ENCODE measurements at places on chromosomes 11 and 22.

DNA sequence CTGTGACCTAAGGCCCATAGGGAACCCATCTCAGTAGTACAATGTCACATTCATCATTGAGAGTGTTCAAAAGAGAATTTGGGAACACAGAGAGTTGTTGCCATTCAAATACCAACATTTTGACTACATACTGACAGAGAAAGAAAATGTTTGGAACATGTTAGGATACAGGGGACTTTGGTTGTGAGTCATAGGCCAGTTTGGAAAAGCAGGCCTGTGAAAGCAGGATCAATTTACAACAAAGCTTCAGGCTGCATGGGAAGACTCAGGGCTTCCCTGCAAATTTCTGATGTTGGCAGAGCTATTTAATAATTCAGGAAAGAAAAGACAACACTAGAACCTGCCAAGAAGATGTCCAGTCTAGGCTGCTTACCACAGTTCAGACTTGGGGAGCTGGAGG, 374 bp downstream of the NLRP10 start:
- DNase-seq = no peak

- no peak for DNase-seq
These were observed 67.3 kb downstream of the IMMP1L start for GRCh38 chr11:31442086-31442485.

DNA sequence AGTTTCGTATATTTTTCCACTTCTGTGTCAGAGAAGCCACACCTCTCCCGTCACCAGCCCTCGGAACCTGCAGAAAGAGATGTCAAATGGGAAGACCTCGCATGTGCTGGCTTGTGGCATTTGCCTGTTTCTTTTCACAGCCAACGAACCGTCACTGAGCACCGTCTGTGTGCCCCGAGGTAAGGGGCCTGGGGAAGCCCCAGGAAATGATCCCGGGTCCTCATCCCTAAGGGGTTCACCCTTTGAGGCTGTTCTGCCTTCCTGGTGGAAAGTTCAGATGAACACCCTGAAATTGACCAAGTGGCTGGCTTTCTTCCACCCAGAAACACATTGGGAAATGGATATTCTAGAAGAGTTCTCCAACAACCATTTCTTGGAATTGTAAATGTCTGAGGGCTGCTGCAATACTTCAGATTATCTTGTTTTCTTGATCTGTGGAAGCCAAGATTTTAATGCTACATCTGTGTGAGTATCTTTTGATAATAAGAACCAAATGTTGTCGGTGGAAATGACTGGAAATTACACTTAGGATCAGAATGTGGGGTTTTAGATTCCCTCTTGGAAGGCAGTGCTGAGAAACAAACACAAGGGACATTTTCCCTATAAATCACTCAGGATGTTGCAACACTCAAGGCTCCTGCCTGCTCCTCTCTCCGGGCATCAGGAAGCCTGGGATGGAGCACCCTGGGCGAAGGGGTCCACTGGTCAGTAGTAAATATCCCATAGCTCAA, 37.6 kb downstream of the RIBC2 start:
- peak; percentile 36 for DNase-seq

GRCh38 chr11:34214961-34215805, 109.8 kb downstream of the NAT10 start:
- DNase-seq = no peak

GRCh38 chr11:16928044-16928443, 86.2 kb downstream of the PLEKHA7 start:
- no peak for DNase-seq

DNA sequence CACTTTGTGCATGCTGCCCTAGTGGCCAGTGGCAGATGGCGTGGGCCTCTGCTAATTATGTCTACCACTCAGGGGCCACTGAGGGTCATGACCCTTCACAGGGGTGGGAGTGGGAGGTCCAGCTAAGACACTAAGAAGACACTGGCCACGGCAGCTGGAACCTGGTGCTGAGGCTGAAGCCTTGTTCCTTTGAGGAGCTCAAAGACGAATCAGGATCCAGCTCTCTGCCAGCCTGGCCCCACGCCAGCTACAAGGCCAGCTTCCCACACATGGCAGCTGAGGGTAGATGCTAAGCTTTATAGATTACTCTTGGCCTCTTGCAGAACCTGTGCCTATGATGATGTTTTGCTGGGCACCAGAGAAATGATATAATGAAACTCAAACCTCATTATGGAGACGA, 226.3 kb downstream of the DSCAML1 start:
- DNase-seq = no peak

DNA sequence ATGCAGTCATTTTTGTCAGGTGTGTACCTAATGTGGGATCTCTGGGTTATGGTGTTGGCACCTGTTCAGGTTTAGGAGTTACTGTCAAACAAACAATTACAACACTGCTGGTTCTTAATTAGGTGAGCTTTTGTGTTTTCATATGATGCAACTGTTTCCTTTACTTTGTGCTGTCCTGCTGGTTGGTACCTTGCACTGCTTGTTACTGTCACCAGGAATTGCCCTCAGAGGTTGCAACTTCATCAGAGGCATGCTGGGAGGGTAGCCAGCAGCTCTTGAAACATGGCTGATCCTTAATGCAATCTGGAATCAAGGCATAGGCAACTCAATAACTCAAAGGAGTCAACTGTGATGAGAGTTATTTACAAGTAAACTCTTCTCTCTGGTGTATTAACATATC, 400.3 kb downstream of the MIAT start:
- no peak for DNase-seq

- no peak for DNase-seq
These were observed 64.4 kb downstream of the MYH9 start for GRCh38 chr22:36323182-36323854.

- no peak for DNase-seq
These were observed 15.6 kb downstream of the TMEM184B start for GRCh38 chr22:38257181-38257580.

DNA sequence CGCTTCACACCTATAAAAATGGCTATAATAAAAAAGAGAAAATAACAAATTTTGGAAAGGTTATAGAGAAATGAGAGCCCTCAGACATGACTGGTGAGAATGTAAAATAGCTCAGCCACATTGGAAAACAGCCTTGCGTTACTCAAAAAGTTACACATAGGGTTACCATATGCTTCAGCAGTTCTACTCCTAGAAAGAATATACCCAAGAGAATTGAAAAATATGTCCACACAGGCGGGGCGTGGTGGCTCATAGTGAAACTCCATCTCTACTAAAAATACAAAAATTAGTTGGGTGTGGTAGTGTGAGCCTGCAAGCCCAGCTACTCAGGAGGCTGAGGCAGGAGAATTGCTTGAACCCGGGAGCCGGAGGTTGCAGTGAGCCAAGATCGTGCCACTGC, 7.6 kb upstream of the JHY start:
- DNase-seq = no peak

GRCh38 chr22:25109878-25110595, 89.6 kb upstream of the CRYBB3 start:
- DNase-seq = no peak

- peak; percentile 66 for DNase-seq
These were observed 348.0 kb downstream of the TENM4 start for GRCh38 chr11:79092791-79093353.

GRCh38 chr11:5275369-5276110, 5.8 kb upstream of the HBE1 start:
- DNase-seq = no peak

- no peak for DNase-seq
These were observed 296.9 kb downstream of the KIRREL3 start for GRCh38 chr11:126703662-126704061.

GRCh38 chr11:70415191-70415590, 16.9 kb downstream of the CTTN start:
- DNase-seq = no peak

DNA sequence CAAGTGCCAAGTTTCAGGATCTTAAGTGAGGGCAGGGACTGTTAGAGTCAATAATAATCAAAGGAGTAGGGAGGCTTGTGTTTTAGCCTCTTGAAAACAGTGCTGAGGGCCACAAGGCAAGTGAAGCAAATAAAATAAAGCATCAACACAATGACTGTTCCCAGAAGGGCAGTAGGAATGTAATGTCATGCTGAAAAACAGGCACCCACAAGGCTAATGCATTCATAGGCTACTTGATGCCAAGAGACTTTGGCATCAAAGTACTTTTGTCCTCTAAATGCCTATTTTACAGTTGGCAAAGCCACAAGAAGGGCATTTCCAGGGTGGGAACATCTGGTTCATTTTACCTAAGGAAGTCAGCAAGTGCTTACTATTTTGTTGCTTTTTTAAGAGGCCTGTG, 22.9 kb downstream of the RAB39A start:
- no peak for DNase-seq

GRCh38 chr11:57427727-57428082, 784 bp upstream of the SLC43A3 start:
- DNase-seq = peak; percentile 64

- DNase-seq = no peak
These were observed 48.5 kb downstream of the PITPNB start for GRCh38 chr22:27870234-27871191.

- no peak for DNase-seq
These were observed 15.3 kb downstream of the HSPA8 start for GRCh38 chr11:123046473-123047259.

- DNase-seq = no peak
These were observed 60.7 kb upstream of the CCDC89 start for GRCh38 chr11:85746670-85747069.

DNA sequence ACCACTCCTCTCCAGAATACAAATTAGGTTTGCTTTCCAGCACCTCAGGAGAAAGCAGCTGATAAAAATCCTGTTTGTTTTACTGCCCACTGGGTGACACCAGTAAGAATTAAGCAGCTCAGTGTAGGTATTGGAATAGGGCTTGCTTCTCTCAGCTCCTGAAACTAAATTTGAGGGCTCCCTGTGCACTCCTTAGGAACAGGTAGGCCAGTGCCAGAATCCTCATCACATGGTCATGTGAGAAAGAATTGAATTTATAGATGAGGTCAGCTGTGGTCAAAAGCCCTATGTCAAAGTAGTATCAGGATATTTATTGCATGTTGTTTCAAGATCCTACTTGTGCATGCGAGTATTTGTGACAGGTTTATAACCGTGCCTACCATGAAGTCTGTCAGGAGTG, 1.0 kb downstream of the PRSS23 start:
- no peak for DNase-seq

GRCh38 chr22:30855266-30855665, 113.3 kb downstream of the MORC2 start:
- no peak for DNase-seq

DNA sequence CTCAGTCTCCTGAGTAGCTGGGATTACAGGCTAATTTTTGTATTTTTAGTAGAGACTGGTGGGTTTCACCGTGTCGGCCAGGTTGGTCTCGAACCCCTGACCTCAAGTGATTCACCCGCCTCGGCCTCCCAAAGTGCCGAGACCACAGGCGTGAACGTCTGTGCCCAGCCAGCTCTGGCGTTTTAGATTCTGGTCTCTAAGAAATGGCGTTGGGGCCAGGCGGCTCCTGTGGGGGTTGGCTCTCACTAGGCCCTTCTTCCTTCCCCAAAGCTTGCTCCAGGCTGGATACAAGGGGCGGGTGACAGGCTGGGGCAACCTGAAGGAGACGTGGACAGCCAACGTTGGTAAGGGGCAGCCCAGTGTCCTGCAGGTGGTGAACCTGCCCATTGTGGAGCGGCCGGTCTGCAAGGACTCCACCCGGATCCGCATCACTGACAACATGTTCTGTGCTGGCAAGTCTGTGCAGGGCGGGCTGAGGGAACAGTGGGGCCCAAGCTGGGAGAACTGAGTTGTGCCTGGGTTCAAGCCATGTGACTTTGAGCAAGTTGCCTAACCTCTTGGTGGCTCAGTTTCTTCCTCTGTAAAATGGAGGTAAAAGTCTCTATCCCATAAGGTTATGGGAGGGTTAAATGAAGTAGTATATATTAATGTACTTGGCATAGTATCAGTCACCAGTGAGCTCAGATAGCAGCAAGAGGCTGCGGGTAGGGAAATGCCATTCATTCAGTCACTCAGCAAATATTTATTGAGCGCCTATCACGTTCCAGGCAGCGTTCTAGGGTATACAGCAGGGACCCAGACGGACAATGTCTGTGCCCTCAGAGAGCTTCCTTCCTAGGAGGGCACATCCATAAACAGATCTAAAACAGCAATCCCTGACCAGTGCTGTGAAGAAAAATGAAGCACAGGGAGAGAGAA, 10.4 kb downstream of the F2 start:
- no peak for DNase-seq

- no peak for DNase-seq
These were observed 37.6 kb upstream of the DKK3 start for GRCh38 chr11:12045914-12046635.
